ENCODE measurements at places on chromosomes 4 and X.

DNA sequence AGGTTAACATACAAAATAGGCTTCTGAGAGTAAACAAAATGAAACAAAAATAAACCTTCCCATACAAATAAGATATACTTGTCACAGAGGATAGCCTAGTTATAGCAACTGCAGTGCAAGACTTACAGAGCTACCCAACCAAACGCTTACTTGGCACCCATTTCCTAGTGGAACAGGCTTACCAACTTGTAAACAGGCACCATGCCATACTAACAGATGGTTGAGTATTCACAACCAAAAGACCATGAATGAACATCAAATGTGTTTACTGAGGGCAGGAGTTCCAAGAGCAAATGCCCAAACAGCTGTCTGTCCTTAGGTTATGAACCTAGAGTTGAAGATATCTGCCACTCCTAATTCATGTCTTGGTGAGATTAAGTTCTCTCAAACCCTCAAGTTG is 2629.2 kb downstream of the PCDH7 start:
- no peak for DNase-seq

DNA sequence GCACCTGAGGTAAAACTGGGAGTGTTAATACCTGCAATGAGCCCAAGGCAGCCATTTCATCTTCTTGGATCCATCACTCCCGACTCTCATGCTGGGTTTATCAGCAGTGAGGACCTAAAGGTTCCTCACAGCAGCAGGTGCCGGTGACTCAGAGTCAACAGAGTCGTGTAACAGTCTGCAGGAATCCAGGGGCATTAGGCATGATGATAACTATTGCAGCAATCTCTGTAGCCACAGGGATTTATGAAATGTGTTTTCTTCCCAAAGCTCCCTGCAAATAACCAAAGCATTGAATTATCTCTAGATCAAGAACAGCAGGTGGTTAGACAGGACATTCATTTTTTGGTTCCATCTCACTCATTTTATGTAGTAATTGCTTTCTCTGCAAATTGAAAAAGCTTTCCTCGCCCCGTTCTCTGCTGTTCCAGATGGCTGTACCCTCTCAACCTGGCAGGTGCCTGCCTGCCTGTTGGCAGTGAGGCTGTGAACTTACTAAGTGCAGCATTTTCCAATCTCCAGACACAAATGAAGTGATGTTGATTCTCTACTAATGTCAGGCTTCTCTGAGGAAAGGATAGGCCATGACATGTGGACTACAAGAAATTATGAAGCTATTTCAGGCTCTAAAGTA is 48.1 kb upstream of the TSPAN7 start:
- DNase-seq = peak; percentile 35

GRCh38 chr4:52904421-52904820 is 42.3 kb downstream of the RASL11B start:
- no peak for DNase-seq

DNA sequence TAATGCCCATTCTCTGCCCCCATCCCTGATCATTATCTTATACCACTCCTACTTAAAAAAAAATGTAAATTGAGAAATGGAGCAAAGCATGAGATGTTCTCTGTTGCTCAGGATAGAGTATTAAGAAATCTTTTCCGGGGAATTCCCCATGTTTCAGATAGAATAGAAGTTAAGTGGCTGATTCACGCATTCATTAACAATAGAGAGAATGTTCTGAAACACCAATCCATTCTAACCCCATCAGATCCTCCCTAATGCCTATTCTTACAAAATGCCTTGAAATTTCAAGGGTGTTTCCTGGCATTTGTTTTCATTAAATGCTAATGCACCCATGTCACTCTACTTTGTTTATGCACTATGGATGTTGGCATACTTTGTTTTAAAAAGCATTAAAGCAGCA is 101.1 kb downstream of the AREG start:
- peak; percentile 96 for DNase-seq

DNA sequence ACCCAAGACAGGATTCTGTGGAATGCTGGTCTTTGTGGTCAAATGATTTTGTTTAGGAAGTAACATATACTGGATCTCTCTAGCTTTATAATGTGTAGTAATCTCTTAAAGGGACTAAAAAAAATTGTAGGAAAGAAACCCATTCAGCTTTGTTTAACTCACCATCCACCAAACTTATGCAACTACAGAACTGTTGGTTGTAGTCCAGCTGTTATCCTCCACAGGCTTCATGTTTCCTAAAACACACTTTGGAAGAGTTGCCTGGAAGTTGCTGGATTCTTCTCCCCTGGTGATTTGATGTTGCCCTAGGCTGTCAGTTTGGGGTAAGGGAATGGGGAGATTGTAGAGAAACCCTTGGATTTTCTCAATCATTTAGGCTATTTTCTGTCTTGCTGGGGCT is 89.3 kb downstream of the RLIM start:
- DNase-seq = no peak

DNA sequence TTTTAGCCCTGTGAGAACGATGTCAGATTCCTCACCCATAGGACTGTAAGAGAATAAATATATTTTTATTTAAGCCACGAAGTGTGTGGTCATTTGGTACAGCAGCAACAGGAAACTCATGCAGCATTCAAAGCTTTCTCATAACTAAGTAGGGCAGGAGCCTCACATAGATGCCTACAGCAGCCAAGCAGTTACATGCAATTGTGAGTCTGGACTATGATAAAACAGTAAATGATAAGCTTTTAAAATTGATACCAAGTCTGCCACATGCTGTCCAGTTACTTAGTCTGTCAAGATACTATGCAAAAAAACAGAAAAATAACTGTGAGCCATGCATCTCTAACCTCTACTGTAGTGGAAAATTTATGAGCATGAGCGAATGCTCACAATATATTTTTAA is 359.6 kb downstream of the HS3ST1 start:
- DNase-seq = no peak

DNA sequence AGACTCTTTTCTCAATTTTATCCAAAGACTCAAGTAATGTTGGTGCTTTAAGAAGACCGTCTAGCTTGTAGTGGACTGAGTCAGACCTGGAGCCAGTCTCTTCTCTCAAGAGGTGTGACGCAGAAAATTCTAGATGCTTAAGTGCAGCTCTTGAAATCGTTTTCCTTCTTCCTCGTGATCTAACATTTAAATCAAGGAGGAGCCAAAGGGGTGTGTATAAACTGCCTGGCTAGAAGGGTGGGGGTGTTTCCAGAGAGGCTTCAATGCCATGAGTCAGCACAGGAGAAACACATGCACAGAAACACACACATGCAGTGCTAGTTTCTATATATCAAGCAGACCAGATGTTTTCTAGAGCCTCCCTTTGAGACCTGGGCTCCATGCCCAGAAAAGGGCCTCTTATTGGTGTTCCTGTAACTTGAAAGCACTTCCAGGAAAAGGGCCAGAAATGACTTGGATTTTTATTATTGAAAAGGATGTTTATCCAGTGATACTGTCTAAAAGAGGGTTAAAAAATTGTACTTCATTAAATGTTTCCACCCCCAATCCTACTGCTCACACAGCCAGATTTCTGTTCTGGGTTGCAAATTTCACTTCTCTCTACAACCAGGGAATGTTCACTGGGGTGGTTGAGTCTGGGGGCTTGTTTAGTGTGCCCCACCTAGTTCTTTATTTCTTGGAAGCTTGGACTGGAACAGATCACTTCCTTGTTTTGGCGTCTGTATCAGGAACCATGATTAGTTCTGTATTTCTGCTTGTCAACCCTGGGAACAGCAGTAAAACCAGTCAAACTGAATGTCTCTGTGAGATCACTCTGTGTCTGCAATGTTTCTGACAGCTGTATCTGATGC is at the start of gene CLIC2:
Gene CLIC2, minus strand, starts transcription at position 129 of the 851 bp plus-strand sequence. CDS start 187 bp downstream, outside the sequence.
- peak; percentile 74 for DNase-seq

DNA sequence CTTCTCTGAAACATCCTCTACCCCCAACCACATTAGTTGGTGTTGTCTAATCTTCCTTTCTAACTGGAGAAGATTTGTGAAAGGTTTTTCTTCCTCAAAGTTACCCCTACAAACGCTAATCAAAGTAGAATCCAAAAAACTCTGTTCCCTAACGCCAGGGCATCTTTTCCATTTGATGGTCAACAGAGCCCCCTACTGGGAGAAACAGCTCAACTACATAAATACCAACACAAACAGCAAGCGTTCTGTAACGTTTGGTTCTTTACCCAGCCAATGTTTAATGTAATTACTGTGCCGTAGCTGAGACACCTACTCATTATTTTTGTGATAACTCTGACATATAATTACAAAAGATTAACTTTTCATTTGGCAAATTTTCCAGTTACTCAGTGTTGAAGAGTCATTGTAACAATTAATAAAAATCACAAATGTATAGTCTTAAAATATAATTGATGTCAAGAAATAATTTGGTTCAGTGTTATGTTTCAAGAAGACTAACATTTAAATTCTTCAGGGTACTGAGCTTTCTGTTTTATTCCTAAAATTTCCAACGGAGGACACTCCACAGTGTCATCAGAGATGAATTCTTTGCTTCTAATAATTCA is 94.9 kb upstream of the TBC1D9 start:
- peak; percentile 57 for DNase-seq

DNA sequence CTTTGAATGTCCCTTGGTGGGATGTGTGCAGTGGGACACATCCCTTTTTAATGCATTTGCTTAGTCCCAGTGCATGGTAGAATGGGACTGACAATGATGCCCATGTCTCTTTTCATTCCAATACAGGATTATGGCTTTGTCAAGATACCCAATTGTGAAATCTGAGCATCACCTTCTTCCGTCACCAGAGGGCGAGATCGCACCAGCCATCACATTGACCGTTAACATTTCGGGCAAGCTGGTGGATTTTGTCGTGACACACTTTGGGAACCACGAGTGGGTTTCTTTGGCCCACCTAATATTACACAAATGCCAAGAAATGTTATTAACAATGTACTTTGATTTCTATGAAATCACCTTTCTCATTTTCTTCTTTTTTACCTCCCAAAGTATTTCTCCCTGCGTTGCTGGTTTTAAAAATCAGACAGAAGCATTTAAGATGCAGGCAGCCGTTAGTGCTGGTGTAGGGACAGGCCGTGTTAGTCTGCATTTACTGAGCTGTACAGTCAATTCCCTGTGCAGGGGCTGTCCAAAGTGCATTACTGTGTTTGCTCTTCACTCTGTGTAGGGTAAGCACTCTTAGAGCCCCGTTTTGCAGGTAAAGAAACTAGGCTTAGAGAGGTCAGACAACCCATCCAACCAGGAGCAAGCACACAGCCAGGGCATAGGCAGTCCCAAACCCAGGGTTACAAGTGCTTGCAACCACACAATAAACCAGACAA is 46.5 kb downstream of the CWH43 start:
- DNase-seq = peak; percentile 38

GRCh38 chr4:76003620-76004019 is 3.7 kb downstream of the CXCL9 start:
- no peak for DNase-seq

DNA sequence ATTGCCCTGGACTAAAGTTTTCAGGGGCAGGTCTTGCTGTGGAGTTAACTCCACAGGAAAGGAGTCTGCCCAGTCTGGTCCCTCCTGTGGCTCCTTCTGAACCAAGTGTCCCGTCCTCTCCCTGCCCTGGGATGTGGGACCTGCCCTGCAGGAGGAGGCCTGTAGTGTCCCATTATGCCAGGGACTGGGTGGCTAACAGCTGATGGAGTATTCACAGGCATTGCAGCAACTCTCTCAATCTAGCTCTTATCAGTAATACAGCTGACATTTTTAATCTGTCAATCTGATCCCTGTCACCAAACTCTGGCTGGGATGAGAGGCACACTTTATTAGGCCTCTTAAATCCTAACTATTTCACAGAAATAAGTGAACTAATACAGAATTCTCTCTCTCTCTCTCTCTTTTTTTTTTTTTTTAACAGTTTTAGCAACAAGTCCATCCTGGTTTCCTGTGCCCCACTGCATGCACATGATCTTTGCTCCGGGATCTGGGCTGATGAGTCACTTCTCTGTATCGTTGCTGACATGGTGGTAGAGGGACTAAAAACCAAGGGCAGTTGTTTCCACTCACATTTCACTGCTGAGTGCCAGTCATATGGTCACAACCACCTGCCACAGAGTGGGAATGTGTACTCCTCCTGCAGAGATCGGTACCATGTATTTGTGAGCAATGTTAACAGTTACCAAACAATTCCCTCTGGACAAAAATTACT is 39.1 kb downstream of the HAND2 start:
- DNase-seq = peak; percentile 20

DNA sequence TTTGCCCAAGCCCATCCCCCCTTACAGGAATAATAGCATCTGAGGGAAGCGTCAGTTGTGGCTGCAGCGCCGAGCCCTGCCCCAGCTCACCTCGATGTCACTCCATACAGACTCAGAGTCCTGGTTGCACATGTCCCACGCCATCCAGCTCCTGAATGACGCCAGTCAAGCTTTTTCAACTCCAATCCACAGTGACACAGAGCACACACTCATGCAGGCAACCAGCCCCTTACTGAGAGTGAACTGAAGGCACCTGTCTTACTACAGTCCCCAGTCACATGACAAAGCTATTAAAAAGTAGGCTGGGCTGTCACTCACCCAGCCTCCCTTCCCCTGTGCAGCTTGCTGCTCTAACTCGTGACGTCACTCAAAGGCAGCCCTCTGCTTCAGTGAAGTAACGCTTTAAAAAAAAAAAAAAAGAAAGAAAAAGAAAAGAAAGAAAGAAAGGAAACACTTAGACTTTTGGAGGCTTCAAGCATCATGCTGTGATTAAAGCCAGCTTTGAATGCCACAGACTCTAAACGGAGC is at the start of gene PPARGC1A:
Gene PPARGC1A, minus strand, starts transcription at position 234 of the 528 bp plus-strand sequence. Its CDS starts 90 bp downstream, at position 144.
- DNase-seq = no peak

DNA sequence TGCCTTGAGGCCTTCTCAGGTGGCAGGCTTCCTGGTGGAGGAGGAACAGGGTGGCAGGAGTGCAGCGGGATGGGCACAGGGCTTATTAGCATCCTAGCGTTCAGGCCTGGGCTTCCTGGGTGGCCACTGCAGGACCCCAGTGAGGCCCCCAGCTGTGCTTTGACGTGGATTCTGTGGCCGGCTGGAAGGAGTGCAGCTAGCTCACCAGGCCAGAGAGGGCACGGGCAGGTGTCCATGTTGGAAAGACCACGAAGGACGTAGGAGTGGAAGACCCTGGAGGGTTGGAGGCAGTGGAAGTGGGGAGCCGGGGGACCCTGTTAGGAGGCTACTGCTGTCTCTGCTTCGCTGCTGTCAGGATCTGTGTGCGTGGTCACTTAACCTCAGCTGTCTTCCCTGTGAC is 13.3 kb upstream of the TADA2B start:
- no peak for DNase-seq

GRCh38 chrX:150037041-150037440 is 98.8 kb upstream of the EOLA2 start:
- DNase-seq = no peak

GRCh38 chr4:35963974-35964515 is 280.3 kb downstream of the ARAP2 start:
- DNase-seq = peak; percentile 63

DNA sequence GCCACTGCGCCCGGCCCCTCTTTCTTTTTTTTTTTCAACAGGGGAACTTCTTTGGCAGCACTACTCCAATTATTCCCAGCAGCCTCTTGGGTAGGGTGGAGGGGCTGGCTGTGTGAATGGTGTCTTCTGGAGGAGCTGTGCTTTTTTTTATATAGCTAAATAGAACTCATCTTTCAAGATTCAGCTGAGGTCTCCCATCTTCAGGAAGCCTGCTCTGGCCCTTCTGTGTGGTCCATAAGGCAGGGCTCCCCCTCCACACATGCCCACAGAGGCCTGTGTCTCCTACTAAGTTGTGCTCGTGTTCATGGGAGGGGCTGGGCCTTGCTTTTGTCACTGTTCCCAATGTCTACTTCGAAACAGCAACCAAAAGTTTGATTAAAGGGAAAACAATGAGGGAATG is 116.8 kb downstream of the AFAP1 start:
- DNase-seq = no peak
